ENCODE measurements at places on chromosomes 4 and X.

DNA sequence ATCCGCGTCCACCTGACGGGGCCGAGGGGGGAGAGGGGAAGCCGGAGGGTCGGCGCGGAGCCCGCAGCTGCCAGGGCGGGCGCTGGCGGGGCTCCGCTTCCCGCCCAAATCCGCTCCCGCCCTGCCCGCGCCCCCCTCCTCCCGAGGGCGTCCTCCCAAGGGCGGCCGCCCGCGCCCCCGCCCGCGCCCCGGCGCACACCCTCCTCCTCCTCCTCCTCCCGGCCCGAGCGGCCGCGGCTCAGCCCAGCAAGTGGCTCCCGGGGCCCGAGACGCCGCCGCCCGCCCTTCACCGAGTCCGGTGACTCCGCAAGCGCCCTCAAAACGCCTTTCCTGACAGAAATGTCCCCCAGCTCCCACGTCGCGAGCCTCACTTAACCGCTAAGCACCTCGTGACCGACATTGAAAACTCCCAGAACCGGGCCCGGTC lies 487 bp downstream of the HMGB2 start:
- DNase-seq, result no peak

DNA sequence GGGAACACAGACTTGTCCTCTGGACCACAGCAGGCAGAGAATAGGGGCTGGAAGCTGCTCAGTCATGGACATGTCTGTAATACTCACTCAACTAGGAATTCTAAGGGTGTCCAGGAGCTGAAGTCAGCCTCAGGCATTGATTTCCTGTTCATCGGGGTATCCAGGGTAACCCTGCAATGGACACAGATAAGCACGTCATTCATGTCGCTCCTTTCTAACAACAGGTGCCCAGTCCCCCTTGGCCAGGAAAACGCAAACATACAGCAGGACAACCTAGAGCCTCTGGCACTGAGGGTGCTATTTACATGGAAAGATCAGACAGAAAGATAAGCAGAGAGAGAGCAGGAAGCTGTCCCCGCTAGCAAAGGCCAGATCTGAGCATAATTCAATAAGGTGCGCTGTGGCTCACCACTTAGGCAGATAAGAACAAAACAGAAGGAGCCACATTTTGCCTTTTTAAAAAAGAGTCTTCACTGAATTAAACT lies 21.3 kb downstream of the QDPR start:
- no peak for DNase-seq

DNA sequence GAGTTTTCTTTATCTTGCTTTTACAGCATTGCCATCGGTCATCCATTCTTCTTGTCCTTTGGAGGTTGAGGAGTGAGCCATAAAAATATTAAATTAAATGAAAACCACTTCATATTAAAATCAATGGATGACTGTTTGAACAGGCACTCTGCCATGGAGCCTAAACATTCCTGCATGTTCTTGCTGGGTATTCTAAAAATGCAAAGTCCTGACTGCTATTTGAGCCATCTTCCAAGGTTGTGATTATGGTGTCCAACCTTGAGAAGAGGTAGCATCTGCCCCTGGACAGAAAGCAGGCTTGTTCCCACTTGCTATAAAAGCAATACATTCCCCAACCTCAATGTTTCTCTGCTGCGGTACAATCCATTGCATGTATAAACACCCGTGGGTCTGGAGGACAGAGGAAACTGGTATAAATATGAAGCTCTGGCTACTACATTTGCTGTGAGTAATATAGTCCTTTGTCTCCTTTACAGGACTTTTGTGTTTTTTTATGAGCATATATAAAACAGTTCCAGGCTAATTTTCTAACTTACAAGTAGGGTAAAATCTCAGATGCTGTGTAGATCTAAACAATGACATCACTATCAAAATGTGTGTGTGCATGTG lies 70.9 kb upstream of the FAT4 start:
- no peak for DNase-seq

- no peak for DNase-seq
Observed at GRCh38 chrX:85012098-85012497, 8.4 kb downstream of the APOOL start.

GRCh38 chr4:148330161-148330560 lies 112.1 kb downstream of the NR3C2 start:
- DNase-seq, result no peak

DNA sequence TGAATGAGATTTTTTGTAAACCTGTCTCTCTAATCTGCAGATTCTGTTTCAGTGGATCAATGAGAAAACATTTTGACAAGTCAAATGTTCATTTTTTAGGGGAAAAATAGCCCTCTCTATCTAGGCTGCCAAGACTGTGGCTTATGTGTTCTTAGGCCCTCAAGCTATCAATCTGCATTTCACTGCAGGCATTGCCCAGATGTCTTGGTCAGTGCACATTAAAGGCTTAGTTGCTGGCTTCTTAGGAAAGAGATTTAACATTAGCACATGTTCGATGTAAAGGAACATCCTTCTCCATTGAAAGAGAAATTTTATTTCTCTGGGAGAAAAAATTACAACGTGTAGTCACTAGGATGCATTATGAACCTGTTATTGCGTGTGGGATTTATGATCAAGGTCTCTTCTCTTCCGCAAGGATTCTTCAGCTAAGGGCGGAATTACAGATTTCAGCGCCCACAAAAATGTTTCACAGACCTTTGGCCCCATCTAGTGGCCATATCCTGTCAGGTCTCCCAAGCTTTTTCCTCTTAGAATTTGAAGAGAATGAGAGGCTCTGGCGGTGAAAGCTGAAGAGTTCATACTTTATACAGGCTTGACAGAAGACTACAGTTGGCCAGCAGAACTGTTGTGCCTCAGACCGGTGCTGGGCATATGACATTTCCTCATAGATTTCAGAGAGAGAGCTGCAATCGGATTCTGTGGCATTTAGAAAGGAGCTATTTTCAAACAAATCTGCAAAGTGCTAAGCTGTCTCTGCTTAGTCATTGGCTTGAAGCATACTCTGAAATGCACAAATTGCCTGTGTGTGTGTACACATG lies 144.6 kb upstream of the NOCT start:
- peak; percentile 50 for DNase-seq

All from activated T-cell treated with anti-CD3 and anti-CD28 coated beads, Interleukin-2, amount 50 U/mL, for 72 hours (primary cell).